Stimulated activated CD4-positive, alpha-beta T cell treated with anti-CD3 and anti-CD28 coated beads, Interleukin-1b, Interleukin-23, amount 100 ng/mL, for 24 hours (primary cell): ENCODE measurements at places on chromosomes 5 and 9.

DNA sequence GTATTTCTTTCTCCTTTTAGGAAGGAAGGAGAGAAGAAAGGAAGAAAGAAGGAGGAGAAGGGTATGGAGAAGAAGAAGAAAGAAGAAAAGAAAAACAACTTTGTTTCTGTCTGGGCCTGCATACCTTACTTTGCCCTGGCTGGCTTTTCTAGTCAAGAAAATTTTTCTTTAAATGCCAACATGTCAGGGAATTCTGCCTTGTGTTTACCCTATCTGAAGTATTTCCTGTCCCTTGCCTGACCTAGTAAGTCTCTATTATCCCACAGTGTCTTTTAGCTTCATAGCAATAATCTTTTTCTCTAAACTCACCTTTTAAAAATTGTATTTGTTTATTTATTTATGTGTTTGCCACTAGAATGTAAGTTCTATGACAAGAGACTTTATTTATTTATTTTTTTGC is 1864.1 kb downstream of the EFNA5 start:
- no peak for DNase-seq

- no peak for DNase-seq
Observed at GRCh38 chr9:106897751-106898150, 34.8 kb downstream of the ZNF462 start.

GRCh38 chr5:87733897-87734296 is 321.2 kb upstream of the CCNH start:
- DNase-seq, result no peak

DNA sequence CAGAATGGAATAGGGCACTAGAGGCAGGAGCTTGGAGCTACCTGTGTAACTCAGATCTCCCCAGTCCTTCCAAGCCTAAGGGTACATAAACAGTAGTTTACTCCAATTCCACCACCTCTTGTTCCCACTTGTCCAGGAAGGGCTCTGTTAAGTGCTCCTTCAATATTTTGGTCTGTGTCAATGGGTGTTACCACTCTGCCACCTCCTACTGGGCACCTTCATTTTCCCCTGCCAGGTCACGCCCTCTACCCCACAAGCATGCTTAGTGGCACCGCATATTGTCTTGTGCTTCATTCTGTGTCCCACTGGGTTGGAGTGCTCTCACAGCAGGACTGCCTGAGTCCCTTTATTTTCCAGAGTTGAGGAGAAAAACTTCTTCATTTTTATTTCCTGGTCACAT is 459.8 kb downstream of the ARHGEF28 start:
- DNase-seq, result no peak

DNA sequence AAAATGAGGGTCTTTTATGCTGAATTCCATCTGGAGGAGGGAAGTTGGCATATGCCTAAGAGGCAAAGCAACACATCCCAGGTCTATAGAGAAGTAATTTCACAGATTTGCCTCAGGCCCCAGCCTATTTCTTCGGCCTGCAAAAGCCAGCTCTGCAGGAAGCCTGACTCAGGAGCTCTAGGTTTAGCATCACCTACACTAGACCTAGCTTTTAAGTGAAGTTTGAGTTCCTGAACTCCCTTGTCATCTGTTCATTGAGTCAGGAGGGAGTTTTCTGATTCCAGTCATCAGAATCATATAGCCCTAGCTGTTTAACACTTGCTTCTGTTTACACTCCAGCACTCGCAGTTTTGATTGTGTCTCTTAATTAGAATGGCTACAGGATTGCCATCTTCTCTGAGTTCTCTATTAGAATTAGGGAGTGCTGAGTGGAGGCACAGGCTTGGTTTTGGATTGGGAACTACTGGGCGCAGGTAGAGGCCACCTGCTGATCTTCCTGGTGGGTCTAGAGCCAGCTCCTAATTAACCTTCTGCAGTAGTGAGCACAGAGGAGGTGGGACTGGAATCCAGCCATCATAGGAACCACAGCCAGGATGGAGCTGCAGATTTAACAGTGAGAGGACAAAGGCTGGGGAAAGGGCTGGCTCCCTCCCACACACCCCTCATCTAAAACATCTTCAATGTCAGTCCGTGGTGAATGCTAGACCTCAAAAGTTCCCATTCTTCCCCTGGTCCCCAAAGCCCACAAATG is 179.5 kb downstream of the TRIO start:
- no peak for DNase-seq

- no peak for DNase-seq
Observed at GRCh38 chr5:159049844-159050315, 49.8 kb downstream of the EBF1 start.

DNA sequence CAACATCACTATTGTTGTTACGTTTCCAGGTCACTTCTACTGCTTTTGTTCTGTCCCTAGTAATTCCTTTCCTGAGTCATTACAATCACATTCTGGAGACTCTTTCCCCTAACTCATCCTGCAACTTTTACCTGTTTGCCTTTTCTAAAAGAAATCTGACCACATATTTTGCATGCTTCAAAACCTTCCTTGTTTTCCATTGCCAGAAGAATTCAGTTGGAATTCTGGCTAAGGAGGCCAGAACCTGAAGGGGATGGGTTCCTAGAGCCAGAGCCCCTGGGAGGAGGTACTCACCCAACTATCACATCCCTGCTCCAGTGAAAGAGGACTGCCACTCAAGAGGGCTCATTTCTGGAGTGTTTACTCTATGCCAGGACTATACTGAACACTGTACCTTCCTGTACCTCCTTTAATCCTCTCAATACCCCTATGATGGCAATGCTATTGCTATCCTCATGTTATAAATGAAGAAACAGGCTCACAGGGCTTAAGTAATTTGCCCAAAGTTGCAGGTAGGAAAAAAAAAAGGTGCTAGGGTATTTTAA is 42.8 kb upstream of the MAST4 start:
- no peak for DNase-seq

DNA sequence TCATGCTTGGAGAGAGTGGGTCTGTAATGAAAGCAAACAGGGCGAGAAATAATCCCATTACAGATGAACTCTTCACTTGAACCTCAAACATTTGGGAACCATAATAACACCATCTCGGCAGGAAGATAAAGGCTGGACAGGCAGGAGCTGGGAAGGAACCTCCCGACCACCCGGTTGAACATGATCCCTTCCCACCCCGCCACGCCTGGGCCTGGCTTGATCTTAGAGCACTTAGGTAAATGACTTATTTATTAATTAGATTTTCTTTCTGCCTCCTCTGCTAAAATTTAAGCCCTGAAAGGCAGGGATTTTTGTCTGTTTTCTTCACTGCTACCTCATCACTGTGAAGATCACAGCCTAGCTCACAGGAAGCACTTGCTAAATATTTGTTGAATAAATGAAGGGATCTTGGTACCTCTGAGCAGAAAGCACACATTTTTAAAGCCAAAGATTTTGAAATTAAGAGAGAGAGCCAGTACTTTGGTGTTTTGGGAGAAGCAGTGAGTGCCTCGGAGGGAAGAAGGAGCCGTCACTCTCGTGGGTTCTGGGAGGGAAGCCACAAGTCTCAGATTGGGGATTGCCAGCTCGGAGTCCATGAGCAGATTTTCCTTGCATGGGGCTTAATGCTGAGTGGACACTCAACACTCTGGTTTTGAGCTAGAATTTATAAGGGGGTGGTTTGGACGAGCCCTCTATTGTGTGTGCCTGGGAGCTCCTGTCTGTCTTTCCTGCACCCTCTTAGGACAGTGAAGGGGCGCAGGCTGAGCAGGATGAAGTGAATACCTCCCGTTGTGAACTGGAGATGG is 133.3 kb downstream of the MACROH2A1 start:
- no peak for DNase-seq

GRCh38 chr5:143170104-143170503 is 233.4 kb downstream of the NR3C1 start:
- DNase-seq, result no peak

DNA sequence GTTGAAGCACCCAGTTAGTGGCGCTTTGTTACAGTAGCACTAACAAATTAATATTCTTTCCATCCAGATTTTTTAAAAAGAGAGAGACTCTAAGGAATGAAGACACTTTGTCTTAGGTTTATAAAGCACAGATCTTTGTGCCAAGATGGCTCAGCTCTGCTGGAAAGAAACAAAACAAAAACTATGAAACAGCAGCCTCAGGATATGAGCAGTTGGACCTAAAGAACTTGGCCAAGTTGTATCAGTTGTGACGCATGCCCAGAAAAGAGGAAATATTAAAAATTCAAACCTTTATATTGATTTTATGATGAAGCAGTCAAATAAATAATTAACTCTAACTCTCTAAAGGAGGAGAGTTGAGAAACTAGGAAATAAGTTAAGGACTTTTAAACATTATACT is 427.2 kb downstream of the SPOCK1 start:
- no peak for DNase-seq

DNA sequence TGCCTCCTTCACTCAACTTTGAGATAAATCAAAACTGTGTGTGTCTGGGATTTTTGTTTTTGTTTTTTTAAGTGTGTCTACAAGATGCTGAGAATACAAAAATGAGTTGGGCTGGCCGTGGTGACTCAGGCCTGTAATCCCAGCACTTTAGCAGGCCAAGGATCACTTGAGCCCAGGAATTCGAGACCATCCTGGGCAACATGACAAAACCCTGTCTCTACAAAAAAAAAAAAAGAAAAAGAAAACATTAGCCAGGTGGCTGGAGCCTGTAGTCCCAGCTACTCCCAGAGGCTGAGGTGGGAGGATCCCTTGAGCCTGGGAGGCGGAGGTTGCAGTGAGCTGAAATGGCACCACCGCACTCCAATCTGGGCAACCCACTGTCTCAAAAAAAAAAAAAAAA is 21.0 kb downstream of the HNRNPK start:
- no peak for DNase-seq

GRCh38 chr5:149240354-149240998 is 31.2 kb upstream of the AFAP1L1 start:
- peak; percentile 58 for DNase-seq

DNA sequence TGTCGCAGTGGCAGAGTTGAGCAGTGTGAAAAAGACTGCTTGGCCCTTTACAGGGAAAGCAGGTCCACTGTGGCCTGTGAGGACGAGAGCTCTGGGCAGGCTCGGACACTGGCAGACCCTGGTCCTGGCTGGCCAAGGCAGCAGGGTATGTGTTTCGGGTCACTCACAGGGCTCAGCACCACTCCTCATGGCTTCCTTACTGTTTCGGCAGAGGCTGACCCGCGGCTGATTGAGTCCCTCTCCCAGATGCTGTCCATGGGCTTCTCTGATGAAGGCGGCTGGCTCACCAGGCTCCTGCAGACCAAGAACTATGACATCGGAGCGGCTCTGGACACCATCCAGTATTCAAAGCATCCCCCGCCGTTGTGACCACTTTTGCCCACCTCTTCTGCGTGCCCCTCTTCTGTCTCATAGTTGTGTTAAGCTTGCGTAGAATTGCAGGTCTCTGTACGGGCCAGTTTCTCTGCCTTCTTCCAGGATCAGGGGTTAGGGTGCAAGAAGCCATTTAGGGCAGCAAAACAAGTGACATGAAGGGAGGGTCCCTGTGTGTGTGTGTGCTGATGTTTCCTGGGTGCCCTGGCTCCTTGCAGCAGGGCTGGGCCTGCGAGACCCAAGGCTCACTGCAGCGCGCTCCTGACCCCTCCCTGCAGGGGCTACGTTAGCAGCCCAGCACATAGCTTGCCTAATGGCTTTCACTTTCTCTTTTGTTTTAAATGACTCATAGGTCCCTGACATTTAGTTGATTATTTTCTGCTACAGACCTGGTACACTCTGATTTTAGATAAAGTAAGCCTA is 15.7 kb downstream of the SQSTM1 start:
- DNase-seq, result no peak

DNA sequence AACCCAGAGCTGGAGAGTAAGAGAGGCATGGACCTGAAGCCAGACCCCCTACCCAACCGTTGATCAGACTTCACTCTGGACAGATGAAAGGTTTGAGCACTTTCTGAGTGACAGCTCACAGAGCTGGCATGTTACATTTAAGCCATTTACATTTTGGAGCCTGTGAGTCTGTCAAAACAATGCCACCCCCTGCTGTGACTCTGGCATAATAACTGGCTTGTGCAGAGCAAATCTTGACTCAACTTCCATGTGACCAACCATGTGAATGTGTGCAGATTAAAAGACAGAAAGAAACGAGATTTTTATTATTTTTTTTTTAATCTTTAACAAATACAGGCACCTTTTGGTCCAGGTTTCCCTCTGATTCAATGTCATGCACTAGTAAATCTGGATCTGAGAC is 48.5 kb downstream of the MFAP3 start:
- no peak for DNase-seq

DNA sequence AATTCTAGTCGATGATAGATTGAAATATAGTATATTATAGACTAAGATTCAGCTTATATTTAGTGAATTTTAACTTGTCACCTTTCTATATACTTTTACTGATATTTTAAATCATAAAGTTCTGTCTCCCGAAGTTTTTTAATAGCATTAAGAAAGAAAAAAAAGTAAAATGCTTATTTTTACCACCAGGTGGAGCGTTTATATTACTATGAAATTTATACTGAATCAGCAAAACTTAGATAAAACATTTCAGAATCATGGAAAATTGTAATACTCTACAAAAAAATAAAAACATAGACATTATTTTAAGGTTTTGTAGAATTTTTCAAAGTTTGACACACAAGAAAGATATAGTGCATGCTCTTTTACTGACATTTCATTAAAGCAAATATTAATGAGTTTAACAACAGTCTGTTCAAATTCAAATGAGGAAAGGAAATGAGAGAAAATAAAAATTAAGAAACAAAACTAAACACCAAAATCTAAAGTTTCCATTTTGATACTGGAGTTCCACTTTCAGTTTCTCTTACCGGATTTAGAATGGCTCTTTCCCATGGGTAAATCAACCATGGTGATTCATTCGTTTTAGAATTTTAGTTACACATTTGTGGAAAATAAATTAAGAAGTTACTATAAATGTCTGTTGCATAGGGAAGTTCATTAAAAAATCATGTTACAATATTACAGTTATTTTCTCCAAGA is 1035.3 kb downstream of the CDH12 start:
- DNase-seq, result no peak

GRCh38 chr9:114098021-114098935 is 814 bp downstream of the KIF12 start:
- no peak for DNase-seq

DNA sequence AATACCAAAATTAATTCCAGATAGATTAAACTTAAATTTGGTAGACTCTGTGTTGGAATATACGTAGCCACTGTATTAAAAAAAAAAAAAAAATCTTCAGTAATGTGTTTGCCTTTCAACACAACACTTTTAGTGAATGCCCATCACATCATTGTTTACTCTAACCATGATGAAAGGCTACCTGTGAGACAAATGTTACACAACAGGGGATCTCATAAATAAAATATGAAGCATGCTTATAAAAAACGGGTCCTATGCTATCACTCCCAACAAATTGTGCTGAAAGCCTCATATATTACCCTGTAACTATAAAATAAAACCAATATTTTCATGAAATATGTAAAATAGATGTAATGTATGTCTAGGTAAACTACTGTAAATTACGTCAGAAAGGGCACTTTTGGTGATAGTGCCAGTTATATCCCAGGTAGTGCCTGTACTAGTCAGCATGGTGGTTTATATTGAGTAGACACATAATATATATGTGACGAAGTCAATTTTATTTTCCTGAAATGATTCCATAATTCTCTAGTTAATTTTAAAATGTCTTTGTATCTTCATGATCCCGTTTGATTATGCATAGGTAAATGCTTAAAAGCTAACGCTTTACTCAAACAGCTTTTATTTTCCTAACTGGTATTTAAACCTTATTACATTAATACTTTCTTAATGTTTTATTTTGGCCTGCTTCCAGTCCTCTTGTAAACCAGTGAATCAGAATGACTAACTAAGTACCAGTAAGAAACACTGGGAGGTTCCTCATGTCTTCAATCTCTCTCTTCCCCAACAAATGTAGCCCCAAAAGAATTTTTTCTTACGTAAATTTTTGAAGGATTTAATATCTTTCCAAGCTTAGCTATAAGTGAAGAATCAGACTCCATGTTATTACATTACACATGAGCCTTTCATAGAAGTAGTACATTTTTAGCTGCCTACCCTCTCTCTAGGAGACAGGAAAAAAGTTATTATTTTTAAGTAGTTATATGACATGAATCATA is 420.3 kb downstream of the GABRG2 start:
- no peak for DNase-seq
